Stimulated activated CD8-positive, alpha-beta memory T cell treated with anti-CD3 and anti-CD28 coated beads, Interleukin-7, amount 100 ng/mL, for 4 hours (primary cell): ENCODE measurements at places on chromosomes 16 and 17.
A peak's percentile ranks its signal among the peaks of the same experiment; 100 is the strongest.

DNA sequence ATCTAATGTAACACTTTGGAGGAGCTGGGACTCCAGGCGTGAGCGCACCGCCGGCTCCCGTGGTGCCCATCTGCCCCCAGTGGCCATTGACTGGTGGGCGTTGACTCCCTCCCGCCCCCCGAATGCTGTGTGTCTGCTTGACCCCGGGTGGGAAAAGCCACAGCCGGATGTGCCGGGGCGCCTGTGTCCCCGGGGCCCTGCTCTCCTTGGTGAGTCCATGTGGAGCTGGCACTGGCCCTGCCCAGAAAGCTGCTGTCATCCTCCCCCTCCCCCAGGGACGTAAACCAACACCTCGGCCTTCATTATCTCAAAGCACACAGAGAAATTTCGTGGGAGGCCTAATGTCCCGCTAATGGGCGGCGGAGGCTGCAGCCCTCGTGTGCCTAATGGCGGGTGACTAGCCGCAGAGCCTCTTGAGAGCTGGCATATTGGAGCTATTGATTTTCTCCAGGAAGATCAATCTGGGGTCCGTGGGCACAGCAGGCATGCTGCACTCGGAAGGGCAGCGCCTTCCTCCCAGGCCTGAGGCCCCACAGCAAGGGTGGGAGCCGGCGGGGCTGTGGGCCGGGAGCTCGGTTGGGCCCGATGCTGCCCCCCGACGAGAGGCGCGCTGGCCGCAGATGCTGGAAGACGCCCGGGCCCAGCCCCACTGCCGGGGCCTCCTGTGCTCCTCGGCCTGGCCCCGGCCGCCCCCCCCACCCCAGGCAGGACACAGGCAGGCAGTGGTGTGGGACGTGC is 4.0 kb upstream of the PERCC1 start:
- no peak for DNase-seq

DNA sequence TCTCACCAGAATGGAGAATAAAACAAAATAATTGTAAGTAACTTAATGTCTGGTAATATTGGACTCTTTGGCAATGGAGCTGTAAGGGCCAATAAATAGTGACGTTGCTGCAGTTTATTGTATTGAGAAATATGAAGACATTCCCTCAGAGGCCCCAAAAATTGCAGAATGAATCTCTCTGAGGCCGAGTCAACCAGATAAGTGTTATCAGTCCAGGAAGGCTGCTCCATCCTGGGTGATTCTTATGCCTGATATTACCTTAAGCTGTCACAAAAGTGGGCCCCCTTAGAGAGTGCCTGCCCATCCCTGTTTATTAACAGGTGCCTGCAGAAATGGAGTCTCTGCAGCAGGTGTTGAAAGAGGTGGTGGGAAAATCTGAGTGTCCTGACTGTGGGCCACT is 219.2 kb downstream of the HS3ST4 start:
- DNase-seq: no peak

DNA sequence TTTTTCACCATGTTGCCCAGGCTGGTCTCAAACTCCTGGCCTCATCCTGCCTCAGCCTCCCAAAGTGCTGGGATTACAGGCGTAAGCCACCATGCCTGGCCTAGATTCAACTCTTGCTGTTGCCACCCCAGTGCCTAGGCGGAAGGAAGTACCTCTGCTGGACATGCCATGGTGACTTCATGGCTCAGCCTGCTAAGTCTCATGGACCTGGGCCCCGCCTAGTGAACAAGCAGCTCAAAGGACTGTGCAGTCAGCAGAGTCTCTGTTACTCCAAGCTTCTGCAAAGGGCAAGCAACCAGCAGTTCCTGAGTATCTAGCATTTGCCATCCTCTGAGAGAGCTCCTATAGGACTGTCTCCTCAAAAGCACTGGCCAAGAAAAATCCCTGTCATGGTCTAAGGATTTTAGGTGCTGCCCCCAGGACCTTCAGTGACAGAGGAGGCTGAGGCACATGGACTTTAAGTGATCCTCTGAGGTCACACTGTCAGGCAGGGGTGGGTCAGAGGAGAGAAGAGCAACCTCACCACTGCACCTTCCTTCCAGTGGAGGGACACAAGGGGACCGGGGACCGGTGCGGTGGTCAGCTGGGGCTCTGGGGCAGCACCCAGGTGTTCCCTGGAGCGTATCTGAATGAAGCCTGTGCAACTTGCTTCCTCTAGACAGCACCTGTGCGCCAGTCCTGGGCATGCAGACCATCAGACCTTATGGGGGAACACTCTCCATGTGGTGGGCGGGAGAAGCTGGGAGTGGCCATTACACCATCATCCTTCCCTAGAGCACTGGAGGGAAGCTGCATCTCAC is 71.3 kb downstream of the IL21R start:
- DNase-seq: no peak

- peak; percentile 88 for DNase-seq
Observed at GRCh38 chr16:3022208-3022683, 1.5 kb downstream of the HCFC1R1 start.

GRCh38 chr17:57674894-57675293 is 70.2 kb downstream of the CCDC182 start:
- no peak for DNase-seq

- DNase-seq: no peak
Observed at GRCh38 chr17:4509401-4509800, 10.7 kb downstream of the SPNS2 start.

- peak; percentile 66 for DNase-seq
Observed at GRCh38 chr17:59001158-59001814, 105.4 kb downstream of the TRIM37 start.

GRCh38 chr16:29994600-29995323 is 655 bp downstream of the HIRIP3 start:
- DNase-seq: peak; percentile 53

DNA sequence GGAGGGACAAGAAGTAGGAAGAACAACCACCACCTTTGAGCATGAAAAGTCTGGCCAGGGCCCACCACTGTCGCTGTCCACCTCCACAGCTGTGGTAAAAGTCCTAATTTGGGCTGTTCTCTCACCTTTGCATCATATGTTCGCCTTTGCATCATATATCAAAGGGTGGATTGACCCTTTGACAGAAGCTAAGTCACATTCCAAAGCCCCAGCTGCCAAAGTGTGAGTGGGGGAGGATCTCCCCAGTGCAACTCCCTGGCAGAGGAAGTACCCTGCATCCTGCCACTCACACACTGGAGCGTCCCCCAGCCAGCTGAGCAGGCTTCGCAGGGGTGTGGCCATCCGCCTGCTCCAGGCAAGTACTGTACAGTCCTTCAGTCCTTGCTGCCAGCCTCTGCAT is 12.7 kb upstream of the SPECC1 start:
- DNase-seq: no peak

GRCh38 chr17:64074704-64075426 is 54.4 kb upstream of the ICAM2 start:
- DNase-seq: no peak

DNA sequence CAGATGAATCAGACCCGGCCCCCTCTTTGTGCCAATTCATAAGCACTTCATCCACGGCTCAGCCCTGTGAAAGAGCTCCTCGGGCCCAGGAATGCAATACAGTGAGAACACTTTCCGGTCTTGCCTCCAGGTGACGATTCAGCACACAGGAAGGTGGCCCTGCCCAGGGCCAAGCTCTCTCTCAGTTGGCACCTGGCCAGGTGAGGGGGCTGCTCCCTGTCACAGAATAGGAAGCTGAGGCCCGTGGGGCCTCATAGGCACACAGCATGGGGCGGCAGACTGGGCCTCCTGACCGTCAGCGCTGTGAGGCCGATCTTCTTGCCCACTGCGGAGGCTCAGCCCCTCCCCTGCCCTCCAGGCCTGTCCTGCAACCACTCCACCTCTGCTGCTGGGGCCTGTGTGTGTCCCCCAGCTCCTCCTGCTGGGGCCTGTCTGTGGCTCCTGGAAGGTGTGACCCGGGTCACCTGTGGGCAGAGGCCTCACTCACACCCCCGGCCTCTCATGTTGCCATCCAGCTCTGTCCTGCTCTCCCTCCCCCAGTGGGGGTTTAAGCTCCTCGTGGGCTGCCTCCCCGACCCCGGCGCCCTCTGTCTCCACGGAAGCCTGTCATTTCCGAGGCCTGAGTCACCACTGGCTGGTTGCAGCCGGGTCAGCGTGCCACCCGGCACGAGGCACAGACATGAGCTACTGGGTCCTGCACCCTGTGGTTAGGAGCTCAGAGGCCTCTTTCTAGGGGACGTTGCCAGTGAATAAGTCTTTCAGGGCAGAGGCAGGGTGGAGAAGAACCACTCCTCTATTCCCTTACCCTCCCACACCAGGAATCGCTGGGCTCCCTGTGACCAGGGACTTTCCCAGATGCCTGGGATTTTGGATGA is 114.4 kb downstream of the SEC14L1 start:
- no peak for DNase-seq

- no peak for DNase-seq
Observed at GRCh38 chr16:66578651-66579531, at the start of gene CMTM2. Gene CMTM2, plus strand, starts transcription at chr16:66579463. Its CDS starts 145 bp downstream, at chr16:66579608.

DNA sequence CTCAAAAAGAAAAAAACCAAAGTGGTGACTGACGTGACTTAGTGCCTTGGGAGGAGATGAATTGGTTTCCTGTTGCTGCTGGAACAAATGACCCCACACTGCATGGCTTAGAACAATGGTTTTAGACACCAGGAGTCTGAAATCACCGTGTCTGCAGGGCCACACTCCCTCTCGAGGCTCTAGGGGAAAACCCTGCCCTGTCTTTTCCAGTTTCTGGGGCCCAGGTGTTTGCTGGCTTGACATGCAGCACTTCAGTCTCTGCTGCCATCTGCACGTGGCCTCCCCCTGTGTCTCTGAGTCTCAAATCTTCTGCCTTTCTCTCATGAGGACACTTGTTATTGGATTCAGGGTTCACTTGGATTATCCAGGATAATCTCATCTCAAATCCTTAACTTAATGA is 323.8 kb upstream of the TNRC6C start:
- no peak for DNase-seq

DNA sequence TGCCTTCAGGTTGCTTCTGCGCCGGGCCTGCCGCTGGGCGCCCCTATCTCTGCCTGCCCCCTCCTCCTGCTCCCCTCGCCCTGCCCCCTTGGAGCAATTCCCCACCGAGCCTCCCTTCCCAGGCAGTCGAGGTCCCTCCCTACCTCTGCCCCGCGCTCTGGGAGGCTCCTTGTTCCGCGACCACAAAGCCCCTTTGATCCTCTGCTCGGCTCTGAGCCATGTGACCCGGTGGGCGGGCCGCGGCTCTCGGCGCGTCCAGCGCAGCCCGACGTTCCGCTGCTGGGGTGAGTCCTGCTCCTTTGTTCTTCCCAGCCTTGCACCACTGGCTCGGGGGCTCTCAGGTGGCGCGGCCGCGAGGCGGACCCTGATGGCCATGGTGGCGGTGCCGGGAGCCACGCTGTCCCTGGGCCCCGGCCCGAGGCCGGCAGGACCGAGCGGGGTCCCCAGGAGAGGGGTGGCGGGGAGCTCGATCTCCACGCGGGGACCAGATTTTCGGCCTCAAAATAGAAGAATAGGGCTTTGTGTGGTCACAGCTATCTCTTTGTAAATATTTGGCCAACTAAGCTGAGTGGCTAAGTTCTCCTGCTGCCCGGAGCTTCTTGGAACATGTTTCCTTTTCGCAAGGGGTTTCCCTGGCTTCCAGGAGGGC is 310.6 kb downstream of the SEC14L1 start:
- DNase-seq: peak; percentile 64

GRCh38 chr16:60204181-60204580 is 1470.1 kb upstream of the GOT2 start:
- DNase-seq: no peak

DNA sequence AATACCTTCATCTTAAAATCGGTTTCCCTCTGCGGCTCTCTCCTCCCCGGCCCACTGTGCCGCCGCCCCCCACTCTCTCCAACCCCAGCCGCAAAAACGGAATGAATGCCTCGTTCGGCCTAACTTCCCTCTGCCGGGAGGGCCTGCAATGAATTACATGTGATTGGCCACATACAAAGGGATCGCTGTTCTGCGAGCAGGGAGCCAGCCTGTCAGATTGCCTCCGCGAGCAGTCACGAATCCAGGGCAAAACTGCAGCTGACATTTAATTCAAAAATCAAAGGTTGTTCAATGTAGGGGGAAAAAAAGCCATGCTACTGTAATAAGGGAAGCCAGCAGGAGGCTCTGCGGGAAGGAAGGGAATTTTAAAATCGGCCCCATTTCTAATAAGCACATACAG is 84.9 kb downstream of the TBC1D16 start:
- DNase-seq: no peak

- no peak for DNase-seq
Observed at GRCh38 chr16:9154567-9155410, 63.3 kb downstream of the HAPSTR1 start.

DNA sequence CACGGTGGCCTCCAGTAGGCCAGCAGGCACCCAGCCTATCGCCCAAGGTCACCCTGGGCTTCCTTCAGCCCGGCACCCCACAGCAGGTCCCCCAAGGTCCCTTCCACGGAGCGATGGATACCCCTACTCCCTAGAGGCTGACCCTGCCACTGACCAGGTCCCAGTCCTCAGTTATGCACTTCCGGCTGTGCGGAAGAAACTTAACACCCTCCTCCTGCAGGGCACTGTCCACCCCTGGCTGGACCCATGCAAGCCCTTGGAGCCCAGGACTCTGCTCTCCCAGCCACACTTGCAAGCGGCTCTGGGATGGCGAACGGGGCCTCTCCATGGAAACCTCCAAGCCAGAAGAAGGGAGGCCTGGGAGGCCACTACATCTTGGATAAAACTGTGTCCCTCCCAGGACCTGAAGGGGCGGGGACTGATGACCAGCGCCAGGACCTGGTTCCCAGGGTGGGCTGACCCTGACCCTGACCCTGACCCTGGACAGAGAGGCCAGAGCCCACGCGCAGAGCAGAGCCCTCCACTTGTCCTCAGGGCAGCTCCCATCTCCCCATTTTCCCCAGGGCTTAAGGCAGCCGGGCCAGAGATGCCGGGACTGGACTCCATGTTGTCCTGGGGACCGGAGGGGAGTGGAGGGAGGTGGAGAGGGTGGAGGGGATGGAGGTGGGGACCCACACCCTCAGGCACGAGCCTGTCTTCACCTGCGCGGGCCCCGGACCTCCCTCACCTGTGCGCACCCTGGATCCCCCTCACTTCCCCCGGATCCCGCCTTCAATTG is 734 bp downstream of the CEP131 start:
- no peak for DNase-seq

- no peak for DNase-seq
Observed at GRCh38 chr17:30151471-30151870, 34.9 kb downstream of the NSRP1 start.

- no peak for DNase-seq
Observed at GRCh38 chr17:45135978-45136791, 698 bp downstream of the ACBD4 start.

- no peak for DNase-seq
Observed at GRCh38 chr16:18816286-18816685, 14.9 kb upstream of the ARL6IP1 start.

GRCh38 chr17:9002227-9002605 is 19.1 kb upstream of the NTN1 start:
- no peak for DNase-seq

DNA sequence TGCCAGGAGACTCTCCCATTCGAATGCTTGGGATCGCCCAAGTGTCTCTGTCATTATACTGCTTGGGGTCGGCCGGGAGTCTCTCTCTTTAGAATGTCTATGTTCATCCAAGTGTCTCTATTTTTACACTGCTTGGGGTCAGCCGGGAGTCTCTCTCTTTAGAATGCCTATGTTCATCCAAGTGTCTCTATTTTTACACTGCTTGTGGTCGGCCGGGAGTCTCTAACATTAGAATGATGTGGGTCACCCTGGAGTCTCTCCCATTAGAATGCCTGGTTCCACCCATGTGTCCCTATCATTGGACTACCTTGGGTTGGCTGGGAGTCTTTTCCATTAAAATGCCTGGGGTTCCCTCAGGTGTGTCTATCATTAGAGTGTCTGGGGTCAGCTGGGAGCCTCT is 2230.4 kb downstream of the TP53TG3F start:
- no peak for DNase-seq

- DNase-seq: no peak
Observed at GRCh38 chr16:79564671-79565107, 35.8 kb downstream of the MAF start.
